ENCODE measurements at places on chromosomes 16 and 17.

- no peak for DNase-seq
Observed at GRCh38 chr17:79420318-79421243, 190.3 kb downstream of the RBFOX3 start.

DNA sequence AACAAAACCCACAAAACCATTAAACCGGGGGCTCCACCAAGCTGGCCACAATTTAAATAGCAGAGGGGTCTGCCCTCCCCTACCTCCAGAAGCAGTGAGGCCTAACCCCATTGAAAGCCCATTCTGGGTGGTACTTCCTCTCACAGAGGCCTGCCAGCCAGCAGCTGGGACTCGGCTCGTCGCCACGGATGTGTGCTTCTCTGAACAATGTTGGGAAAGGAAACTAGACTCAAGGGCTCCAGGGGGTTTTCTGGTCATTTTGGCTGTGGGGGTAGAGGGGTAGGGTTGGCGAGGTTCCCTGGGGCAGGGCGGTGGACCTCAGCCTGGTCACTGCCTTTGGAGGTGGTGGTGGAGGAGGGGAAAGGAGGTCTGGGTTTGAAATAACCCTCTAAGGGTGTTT lies 4.7 kb upstream of the PLCG2 start:
- DNase-seq, result no peak

DNA sequence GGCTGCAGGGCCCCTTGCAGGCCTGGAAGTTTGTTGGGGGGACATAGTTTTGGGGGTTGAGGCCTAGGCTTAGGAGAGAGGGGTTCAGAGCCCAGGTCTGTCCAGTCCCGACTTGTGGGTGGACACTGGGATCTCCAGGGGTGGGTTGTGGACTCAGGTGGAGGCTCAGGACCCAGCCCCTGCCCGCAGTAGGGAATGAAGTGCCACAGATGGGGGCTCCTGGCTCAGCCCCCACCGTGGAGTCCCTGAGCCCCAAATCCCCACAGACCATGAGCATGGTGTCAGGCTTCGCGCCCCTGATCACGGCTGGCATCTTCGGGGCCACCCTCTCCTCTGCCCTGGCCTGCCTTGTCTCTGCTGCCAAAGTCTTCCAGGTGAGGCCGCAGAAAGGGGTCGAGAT lies 14.3 kb downstream of the SLC12A3 start:
- DNase-seq, result no peak

DNA sequence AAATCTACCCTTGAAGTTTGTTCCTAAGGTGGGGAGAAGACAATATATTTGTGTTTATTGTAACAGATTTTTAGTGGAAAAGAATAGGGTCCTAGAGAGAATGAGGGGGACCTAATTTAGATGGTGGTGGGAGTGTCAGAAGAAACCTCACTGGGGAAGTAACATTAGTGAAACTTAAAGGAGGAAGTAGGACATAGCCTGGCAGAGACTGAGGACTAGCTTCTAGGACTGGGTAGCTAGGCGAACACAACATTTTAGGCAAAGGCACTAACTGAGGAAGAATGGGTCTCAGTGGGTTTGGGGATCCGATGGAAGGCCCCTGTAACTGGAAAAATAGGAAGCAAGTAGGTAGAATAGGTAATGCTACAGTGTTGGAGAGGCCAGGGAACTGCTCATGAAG lies 4.2 kb upstream of the ARL2BP start:
- peak; percentile 22 for DNase-seq

GRCh38 chr17:48163809-48164208 lies 56.2 kb downstream of the SNX11 start:
- no peak for DNase-seq

DNA sequence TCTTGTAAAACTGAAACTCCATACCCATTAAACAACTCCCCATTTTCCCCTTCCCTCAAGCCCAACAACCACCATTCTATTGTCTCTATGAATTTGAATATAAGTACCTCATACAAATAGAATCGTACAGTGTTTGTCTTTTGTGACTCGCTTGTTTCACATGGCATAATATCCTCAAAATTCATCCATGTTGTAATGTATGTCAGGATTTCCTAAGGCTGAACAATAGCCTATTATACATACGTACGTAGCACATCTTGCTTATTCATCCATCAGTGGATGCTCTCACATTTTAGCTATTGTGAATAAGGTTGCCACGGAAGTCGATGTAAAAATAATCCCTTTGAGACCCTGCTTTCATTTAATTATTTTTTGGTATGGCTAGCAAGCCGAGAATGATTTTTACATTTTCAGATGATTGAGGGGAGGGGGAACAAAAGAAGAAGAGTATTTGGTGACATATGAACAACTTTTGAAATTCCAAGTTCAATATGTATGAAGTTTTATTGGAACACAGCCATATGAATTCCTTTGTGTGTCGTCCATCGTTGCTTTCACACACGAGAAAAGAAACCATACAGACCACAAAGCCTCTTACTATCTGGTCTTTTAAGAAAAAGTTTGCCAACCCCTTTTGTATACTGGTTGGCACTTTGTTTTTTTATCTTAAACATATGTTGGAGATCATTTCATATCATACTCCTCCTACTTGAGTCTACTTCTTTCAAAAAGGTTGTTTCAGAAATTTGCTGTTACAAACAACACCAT lies 371.2 kb downstream of the NPIPA8 start:
- DNase-seq, result no peak

- peak; percentile 21 for DNase-seq
Observed at GRCh38 chr16:69112285-69113129, 7.1 kb downstream of the HAS3 start.
